C1 segment of cervical spinal cord (tissue), 14 donors: ENCODE measurements at places on chromosomes 11 and 22.

DNA sequence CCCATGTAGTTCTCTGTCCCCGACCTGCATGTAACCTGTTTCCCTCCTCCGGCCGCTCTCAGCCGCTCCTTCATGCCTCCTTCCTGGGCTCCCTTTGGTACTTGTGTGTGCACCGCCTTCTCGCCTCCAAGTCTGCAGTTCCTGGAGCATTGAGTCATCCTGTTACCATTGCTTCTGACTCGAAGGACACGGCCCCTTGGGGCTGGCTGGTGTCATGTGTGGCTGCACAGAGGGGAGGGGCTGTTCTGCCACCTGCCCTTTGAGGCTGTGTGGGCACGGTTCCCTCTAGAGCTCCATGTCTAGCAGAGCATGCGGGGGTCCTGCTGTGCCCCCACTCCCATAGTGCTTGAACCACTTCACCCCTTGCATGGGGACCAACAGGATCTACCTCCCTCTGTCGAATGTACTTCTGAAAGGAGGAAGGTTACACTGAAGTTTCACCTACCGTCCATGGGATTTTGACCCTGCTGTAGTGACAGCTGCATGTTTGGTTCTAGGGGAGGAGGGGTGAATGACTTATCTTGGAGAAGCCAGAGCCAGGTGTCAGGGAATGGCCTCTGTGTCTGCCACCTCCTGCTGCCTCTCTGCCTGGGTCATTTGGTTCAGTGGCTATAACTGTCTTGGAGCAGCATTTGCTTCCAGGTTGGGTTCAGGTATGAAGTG, 39.6 kb downstream of the BCR start:
- DNase-seq: no peak

DNA sequence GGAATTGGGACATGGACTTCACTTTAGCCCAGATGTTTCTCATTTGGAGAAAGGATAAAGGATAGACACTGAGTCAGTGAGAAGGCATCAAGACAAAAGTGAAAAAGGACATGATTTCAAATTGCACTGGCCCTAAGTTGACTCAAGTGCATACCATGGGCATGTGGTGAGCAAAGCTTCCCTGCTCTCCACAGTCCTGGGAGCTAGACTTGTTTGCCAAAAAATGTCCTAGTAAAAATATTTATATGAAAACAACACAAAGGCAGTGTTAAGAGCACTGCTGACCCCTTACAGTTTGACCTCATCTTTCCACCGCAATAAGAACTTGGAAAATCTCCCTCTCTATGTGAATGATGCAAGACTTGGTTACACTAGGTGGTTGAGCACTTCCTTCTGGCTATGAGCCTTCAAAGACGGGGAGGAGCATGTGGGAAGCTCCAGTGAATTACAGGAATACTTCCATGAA, 46.5 kb upstream of the FIBIN start:
- no peak for DNase-seq

DNA sequence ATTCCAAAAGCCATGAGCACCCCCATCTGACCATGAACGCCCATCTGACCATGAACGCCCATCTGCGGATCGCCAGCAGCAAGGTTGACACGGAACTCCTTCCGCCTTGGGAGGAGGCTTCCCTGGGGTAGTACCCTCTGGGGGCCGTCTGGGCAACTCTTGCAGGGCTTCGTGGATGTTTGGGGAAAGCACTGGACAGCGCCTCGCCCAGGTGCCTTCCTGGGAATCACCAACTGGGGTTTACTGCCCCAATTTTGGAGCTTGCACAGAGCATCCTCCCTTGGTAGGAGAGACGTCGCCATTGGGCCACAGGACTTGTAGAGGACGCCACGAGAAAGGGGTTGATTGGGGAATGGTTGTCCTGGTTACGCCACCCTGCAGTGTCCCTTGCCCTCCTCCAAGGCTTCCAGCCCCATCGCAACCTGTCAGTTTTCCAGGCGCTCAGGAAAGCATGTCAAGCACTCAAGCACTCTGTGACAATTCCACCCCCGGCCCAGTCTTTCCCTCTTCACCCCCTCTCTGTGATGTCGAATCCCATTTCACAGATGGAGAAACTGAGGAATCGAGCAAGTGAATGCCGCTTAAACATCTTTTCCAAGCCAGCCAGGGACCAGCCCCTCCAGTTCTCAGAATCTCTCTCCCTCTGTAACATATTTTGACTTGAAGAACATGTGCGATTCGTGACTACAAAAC, 914 bp upstream of the PRDM11 start:
- no peak for DNase-seq

GRCh38 chr11:112211536-112211935, 14.7 kb upstream of the PTS start:
- no peak for DNase-seq

- DNase-seq: no peak
Observed at GRCh38 chr11:86746514-86746913, 53.8 kb upstream of the PRSS23 start.

GRCh38 chr22:31764785-31765184, 11.0 kb downstream of the DEPDC5 start:
- no peak for DNase-seq

GRCh38 chr11:113628912-113629311, 77.2 kb downstream of the TMPRSS5 start:
- no peak for DNase-seq

DNA sequence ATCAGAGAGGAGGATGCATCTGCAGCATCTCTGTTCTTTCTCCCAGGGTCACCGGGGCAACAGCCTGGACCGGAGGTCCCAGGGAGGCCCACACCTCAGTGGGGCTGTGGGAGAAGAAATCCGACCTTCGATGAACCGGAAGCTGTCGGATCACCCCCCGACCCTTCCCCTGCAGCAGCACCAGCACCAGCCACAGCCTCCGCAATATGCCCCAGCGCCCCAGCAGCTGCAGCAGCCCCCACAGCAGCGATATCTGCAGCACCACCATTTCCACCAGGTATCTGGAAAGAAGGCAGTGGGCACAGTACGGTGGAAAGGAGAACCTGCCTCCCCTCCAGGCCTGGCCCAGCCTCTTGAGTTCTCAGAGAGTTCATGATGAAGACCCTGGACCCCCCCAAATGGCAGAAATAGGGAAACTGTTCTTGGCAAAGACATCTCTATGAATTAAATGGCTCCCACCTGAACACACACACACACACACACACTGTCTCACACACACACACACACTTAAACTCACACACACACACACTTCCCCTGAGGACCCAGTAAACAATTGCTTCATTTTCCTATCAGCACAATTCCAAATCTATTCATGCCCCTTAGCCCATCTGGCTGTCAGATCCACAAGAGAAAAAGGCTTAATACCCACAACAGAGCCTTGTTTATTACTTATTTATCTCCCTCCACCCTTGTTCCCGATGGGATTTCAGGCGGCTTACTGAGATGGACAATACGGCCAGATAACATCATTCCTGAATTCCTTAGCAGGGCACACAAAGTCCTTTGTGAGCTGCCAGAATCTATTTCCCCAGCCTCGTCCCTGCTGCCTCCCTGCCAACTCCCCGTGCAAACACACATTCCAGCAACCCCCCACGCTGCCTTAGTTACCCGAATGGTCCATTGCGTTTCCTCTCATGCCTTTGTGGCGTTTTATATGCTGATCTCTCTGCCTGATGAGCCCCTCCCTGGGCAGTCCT, 8.1 kb downstream of the TMA7B start:
- DNase-seq: peak; percentile 2

DNA sequence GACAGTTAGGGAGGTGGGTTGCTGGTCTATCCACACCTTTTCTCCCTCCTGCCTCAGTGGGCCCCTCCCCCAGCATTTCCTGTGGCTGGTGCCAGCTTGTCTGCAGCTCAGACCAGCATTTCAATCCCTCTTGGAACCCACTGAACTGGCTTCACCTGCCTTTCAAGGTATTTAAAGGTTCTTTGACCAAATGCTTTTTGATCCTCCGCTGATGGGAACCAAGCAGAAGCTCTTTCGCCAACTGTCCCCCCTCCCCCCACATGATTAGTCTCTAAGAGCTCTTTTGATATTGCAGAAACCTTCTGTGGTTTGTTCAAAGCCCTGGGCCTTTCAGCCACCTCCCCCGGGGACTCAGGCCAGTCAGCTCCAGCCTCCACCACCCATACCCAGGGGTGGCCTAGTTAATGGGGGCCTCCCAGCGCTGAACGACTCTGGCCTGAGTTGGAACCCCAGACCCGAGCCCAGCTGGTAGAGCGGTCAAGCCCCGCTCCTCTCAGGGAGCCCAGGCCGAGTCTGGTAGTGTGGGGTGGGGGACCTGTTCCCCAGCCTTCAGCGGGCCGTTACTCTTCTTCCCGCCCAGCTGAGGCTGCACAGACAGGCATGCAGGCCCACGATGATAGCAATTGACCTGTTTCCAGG, 6.0 kb upstream of the SYT7 start:
- DNase-seq: no peak

DNA sequence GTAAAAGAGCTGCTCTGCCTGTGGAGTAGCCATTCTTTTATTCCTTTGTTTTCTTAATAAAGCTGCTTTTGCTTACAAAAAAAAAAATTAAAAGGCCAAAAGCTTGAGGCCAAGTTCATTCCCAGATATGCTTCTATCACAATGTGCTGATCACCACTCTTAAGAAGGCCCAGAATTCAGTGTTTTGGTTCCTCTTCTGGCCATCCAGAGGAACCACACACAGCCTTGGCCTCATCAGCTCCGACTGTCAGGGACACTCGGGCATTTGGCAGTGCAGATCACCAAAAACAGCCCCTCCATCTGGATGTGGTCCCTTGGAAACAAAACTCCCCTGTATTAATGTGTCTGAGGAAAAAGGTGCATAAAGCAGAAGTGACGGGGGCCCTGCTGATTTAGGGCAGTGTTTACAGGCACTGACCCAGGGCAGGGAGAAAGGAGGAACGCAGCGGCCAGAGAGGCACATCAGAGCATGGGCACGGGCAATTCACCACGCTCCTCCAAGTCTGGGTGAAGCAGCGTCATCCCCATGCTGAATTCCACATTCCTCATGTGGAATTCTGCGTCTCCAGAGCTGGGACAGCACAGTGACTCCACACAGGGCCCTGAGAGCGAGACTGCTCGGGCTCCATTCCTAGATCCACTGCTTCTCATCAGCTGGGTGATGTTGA, 17.7 kb downstream of the POLDIP3 start:
- no peak for DNase-seq

GRCh38 chr22:38423512-38424503, 31.2 kb downstream of the KCNJ4 start:
- DNase-seq: no peak

DNA sequence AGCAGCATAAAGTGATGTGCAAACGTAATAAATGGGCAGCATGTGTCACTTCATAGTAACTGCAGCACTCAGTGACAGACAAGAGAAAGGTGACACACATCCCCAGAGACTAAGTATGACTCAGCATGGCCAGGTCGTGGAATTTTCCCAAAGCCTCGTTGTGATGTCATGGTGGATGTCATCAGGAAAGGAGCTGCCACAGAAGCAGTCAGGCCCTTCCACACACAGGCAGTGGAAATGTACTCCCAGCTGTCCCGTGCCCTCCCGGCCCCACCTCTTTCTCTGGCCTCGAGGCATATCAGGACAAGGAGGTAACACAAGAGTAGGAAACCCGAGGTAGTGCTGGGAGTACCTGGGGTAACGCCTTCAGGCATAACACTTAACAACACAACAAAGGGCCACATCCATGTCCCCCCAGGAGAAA, 8.1 kb downstream of the PC start:
- DNase-seq: no peak

DNA sequence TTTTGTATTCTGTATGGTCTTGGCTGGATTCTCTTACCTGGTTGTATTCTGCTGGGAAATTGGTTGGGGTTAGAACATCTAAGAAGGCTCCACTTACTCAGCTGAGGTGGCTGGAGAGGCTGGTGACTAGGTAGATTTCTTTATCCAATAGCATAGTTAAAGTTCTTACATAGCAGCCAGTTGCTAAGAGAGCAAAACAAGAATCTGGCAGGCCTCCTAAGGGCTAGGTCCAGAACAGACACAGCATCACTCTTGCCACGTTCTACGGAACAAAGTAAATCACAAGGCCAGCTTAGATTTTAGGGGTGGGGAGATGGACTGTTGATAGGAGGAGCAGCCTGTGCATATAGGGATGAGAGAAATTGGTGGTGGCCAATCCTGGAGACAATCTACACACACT, 141.3 kb upstream of the CCDC90B start:
- DNase-seq: no peak

DNA sequence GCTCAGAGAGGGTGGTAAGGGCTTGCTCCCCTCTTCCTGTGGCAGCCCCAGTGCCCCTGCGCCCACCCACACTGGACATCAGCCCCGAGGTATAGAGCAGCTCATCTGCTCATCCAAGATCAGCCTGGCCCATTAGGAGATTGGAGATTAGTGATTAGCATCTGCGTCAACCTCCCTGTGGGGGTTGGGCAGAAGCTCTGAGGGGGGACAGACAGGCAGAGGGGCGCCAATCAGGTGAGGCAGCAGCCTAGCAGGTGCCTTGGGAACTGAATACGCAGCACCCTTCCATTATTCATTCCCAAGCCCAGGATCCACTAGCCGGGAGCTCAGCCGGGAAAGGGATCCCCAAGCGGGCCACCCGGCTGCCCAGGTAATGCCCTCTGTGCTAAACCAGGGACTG, 11.0 kb downstream of the SMTN start:
- no peak for DNase-seq

DNA sequence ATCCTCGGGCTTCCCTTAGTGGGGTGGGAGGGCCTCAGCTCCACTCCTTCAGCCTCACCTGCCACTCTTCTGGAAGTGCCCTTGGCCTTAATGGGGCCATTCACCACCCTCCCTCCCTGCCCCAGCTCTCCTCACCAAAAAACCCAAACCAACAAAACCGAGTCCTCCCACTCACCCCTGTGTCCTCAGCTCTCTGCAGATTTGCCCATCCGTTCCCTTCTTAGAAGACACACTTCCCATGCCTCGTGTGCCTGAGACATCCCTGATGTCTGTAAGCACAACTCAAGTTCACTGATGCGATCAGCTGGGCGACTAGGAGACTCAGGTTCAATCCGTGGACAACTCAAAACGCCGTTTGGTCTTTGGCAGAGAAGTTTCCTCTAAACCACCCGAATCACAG, 839.2 kb downstream of the TBC1D22A start:
- no peak for DNase-seq

- no peak for DNase-seq
Observed at GRCh38 chr11:44813401-44813800, 86.6 kb downstream of the TSPAN18 start.

- DNase-seq: peak; percentile 15
Observed at GRCh38 chr22:25021409-25021808, 68.9 kb downstream of the KIAA1671 start.

DNA sequence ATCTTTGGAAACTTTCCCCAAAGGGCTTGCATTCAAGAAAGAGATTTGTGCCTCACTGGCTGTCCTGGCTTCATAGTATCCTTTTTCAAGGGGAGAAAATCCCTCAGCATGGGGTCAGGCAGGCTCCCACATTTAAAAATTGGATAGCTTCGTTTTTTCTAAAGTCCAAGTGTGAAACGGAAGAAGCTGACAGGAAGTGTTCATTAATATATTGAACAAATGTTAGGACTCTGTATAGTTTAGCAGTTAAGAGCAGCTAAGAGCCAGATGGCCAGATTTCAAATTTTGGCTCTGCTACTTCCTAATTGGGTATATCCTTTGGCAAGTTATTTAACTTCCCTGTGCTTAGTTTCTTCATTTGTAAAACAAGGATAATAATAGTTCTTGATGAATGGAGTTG, 354.9 kb upstream of the FAT3 start:
- DNase-seq: no peak

- peak; percentile 48 for DNase-seq
Observed at GRCh38 chr11:46918083-46918787, at the start of gene LRP4. TSS of gene LRP4 (minus strand) at chr11:46918550. CDS start at chr11:46918379, 171 bp downstream.
